HuH-7.5 (cell line): ENCODE measurements at places on chromosomes 11 and 22.

GRCh38 chr11:120130991-120131760, 6.7 kb downstream of the TRIM29 start:
- no peak for DNase-seq

DNA sequence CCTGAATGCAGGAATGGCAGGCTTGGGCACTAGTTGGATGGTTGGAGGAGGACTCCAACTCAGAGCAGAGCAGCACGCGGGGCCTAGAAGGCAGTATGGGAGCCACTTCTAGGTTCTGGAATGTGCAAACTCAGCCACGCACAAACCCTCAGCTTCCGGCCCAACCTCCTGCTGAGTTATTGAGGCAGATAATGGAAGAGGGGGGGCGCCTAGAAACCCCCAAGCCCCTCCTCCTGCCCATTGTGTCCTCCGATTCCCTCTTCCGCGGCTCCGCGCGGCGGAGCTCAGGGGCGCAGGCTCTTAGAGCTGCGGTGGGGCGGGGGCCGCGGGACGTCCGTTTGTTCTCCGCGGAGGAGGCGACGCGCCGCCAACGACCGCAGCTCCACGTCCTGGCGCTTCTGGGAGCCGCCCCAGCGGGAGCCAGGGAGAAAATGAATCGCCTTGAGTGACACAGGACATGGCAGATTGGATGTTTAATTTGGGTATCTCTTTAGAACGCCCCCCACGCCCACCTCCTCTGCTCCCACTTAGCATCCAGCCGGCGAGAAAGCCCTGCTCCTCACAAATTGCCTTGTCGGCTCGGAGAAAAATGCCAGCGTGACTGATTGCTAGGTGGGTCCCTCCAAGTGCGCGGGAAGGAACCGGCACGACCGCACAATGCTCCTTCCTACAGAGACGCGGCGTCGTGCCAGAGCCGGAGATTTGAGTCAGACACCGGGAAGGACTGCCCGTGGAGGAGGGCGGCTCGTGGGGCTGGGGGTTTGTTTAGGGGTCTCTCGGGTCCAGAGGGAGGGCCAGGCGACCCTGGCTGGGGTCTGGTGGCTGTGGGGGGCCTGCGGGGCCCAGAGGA, 144.6 kb downstream of the NECTIN1 start:
- DNase-seq = no peak

DNA sequence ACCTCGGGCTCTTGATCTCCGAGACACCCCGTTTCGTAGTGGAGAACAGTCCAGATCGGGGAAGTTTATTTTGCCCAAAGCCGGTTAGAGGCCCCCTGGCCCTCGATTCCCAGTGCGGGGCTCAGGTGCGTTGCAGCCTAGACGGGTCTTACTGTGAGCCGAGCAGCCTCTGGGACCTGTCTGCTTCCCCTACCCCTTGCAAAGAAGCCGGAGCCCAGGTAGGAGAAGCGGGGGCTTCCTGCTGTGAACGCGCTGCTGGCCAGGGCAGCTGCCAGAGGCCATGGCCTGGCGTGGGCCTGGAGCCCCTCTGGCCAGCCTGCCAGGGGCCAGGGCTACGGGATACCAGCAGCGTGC, 621 bp downstream of the TSPO start:
- no peak for DNase-seq

- no peak for DNase-seq
These were observed 126.3 kb downstream of the COMMD9 start for GRCh38 chr11:36162883-36163434.

DNA sequence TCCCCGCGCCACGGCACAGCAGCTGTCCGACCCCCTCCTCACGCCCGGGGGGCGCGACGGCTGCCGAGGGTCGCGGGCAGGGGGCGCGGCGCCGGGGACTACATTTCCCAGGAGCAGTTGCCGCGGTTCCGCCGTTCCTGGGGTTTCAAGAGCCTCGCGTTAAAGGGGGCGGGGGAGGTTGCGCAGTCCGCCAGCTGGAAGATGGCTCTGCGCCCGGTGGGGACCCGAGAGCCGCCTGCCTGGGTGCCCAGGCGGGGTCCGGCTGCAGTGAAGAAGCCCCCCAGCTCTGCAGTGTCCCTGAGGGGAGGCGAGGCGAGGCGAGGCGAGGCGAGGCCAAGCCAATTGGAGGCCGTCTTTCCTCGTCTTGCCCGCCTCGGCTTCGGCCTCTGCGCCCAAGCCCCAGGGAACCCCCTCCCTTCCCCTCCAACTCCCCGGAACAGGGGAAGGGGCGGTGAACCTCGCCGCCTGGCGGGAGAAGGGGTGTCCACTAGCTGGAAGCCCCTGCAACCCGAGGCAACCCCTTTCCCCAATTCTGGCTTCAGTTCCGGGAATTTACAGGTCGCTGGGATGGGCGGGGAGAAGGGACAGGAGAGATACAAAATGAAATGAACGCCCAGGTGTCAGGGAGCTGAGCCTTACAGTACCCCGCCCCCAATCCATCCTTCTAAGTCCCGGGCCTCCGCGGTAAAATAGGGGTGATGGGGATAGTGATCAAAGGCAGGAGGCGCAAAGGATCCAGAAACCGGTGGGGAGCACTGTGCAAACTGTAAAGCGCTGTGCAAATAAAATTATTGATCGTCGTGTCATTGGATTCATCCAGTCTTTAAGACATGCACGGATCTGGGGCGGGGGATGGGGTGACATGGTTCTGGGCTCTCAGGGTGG, 5.2 kb upstream of the GCAT start:
- peak; percentile 75 for DNase-seq

DNA sequence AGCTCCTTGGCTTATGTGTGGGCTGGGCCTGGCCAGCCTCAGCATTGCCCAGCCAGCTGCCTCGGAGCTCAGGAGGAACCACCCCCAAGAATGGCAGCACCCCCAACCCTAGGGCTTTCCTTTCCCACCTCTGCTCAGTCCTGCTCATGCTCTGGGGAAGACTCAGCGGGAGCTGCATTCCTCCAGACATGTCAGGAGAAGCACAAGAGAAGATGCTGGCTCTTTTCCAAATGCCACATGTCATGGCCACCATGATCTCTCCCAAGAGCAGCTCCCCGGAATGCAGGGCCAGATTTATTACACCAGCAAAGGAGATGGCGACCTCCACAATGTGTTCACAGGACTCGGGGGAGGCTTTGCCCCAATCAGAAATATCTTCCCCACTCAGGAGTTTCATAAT, 143.7 kb downstream of the PKNOX2 start:
- DNase-seq = no peak

GRCh38 chr22:30922151-30922611, 46.4 kb downstream of the MORC2 start:
- DNase-seq = peak; percentile 21

- DNase-seq = no peak
These were observed 32.4 kb downstream of the POU2F3 start for GRCh38 chr11:120272303-120272702.

DNA sequence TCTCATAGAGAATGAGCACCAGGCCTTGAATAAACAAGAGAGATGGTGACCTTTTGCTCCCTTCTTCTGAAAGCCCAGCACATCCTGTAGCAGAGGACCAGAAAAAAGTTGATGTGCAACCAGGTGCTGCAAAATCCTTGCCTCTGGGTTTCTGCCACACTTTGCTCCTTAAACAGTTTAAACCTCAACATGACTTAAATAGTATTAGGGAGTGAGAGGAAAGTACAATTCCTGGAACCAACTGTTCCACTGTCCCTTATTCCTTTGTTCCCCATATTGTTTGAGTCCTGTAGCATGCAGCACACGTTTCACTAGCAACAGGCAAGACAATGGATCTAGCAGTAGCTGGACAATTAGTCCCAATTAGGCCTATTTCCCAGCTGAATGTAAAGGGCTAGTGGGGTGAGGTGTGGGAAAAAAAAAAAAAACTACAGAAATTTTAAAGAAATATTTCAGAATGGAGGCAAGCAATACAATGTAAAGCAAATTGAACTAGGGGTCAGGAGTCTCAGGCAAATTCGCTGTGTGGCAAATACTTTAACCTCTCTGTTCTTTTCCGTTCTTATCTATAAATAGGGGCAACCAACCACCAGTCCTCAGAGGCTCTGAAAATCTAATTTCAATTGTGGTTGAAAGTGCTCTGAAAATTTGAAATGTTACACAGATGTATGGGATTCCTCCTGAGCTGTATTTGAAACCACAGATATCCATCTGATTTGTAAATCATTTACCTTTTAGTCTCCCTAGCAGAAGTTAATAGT, 6.6 kb downstream of the MPPED2 start:
- no peak for DNase-seq
